A549 treated with CpdA at 1 μM for 4 hours (cell line): ENCODE measurements at places on chromosomes 13 and 19. TPM values are rescaled to one million over a fixed set of nuclear protein-coding genes. Genes with fewer than 3 reads are reported as not detected.

Gene RFPL4AL1
- total RNA-seq = not detected in 5 replicates

Gene SPTBN4
- total RNA-seq = 0.45 to 1.3 TPM (median 0.92 TPM) in 5 replicates

Gene SPACA4
- total RNA-seq = 0.07 TPM in 1 of 5 replicates, not detected in the others

Gene CYP2A7
- not detected in 5 replicates for total RNA-seq

Gene TPRX2
- not detected in 5 replicates for total RNA-seq

Gene CPT1C
- 13.3 to 15.1 TPM (median 13.5 TPM) in 5 replicates for total RNA-seq

Gene LILRB1
- total RNA-seq = 0.02 TPM in 1 of 5 replicates, not detected in the others

Gene FGF21
- 0.08 TPM in 1 of 5 replicates, not detected in the others for total RNA-seq

Gene KASH5
- not detected in 5 replicates for total RNA-seq

Gene PRR22
- total RNA-seq = 1.4 to 3.2 TPM (median 2.7 TPM) in 5 replicates

Gene ABHD8
- total RNA-seq = 2.6 to 3.8 TPM (median 3.4 TPM) in 5 replicates

Gene DMAC2
- total RNA-seq = 103 to 120 TPM (median 108 TPM) in 5 replicates
